ENCODE measurements at places on chromosomes 12 and 14.

- DNase-seq, result no peak
Measured at GRCh38 chr14:73606271-73606670, 6.0 kb upstream of the ACOT6 start.

DNA sequence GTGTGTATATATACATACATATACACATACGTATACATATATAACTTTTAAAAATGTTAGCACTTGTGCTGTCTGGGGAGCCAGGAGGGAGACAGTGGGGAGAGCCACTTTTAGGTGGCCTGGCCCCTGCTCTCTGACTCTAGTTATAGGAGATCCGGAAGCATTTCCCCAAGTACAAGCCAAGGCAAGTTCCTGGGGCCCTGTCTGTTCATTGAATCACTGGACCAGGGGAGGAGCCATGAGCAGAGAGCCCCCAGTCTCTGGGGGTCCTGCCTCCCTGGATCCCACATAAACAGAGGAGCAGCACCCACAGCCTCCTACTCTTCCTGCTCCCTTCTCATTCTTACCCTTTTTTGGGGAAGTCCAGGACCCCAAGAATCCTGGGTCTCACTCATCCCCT is 45.4 kb upstream of the TMED10 start:
- DNase-seq, result no peak

GRCh38 chr12:22103418-22103817 is 57.4 kb downstream of the CMAS start:
- no peak for DNase-seq

DNA sequence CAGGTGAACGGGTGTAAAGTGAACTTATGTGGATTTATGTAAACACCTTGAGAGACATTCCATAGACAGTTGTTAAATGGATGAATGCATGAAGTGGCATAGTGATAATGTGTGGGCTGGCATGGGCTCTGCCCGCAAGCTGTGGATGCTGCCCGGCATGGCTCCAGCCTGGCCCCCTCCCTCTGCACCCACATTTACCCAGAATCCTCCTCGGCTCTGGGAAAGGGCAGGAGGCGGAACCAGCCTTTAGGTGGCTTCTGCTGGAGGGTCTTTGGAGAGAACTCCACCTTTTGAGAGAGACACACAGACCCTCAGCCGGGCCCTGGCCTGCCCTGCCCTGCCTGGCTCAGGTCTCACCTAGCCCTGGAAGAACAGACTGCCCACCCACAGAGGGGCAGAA is 18.7 kb downstream of the RASAL1 start:
- DNase-seq, result no peak

DNA sequence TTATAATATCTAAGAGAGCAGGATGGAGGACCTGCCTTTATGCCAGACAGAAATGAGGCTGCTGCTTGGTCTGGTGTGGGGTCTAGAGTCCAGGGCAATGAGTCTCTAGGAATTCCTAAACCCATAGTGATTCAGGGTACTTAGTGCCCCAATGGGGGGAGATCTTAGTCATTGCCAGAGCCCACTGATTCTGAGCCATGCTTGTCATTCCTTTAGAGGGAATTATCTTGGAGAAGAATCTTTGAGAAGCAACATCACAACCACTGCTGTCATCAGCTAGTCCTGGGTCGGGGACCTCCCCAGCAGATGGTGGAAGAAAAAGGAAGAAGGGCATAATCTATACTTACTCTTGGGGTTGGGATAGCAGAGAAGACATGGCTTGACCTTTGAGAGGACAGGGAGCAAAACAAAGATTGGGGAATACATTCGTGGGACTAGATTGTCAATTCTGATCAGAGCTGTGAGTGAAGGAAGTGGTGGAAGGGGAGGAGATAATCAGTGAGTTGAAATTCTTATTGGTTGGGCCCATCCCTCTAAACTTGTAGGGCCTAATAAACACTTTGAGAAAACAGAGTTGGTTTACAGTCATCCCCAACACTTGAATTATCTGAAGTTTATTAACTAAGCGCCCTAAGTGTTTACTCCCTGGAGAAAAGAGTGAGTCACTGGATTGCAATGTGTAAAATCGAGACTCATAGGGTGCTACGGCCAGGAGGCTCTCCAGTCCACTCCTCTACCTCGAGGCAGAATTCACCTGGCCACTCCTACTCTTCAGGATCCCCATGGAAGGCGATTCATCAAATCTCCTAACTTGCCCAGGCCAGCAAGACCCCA is 3.0 kb upstream of the KRT3 start:
- no peak for DNase-seq

- no peak for DNase-seq
Measured at GRCh38 chr12:97560350-97560749, 97.7 kb downstream of the RMST start.

GRCh38 chr14:89563471-89563870 is 146.4 kb upstream of the FOXN3 start:
- DNase-seq, result no peak

DNA sequence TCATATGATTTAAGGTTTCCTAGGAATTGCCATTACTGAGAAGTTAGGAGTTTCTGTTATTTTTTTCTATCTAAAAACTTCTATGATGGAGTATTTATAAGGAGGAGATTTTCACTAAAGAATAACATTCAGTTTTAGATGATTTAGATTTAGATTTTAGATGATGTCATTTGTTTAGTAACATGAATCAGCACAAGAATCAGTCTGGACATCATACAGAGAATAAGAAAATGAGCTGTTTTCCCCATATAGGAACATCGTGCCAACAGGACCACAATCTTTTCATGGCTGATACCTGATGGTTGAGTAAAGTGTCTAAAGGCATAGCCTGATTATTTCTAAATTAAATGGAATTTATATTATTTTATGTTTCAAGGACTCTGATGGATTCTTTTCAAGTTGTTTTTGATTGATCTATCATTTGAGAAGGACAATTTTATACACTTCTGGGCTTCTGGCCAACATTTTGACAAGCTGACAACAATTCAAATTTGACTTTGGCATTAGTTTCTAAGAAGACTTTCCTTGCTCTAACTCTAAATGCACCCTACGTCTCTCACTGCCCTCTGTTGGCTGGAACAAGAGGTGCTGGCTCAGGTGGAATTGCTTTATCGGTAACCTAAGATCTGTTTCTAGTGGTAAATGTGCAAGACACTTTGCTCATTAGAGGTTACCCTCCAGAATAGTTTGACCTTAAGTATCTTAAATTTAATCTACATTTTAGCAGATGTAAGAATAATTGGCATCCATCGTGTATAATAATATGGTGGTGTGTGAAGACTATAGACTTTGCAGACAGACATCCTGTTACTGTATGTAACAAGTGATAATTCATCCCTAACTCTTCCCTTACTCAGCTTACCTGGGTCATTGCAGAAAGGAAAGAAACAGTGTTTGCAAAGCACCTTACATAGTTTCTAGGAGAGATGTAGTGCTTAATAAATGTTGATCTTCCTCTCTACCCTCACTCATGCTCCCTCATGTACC is 42.8 kb upstream of the CPSF6 start:
- no peak for DNase-seq

DNA sequence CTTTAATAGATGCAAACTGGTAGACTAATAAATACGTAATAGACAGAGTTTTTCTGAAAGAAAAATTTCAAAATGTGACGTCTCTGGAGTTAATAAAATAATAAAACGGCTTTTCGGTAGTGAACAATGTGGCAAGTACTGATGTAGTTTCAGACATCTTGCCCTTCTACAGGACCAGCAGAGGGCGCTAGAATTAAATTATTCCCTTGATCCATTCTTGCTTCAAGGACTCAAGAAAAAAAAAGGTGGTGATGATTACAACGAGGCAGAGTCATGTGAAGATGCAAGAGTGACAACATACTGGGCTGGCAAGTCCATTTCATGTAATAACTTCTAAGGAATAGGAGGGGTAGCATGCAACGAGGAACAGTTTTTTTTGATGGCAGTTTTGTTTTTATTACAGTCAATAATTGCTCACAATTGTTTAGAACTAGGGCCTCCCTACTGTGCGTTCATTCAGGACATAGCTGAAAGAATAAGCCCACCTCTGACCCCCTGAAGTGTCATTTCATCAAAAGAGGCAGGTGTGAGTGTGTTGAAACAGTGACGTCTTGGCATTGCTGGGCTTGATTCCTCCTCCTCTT is 101.0 kb upstream of the GZMB start:
- no peak for DNase-seq

- DNase-seq, result no peak
Measured at GRCh38 chr12:51817027-51817953, 31.2 kb downstream of the FIGNL2 start.

DNA sequence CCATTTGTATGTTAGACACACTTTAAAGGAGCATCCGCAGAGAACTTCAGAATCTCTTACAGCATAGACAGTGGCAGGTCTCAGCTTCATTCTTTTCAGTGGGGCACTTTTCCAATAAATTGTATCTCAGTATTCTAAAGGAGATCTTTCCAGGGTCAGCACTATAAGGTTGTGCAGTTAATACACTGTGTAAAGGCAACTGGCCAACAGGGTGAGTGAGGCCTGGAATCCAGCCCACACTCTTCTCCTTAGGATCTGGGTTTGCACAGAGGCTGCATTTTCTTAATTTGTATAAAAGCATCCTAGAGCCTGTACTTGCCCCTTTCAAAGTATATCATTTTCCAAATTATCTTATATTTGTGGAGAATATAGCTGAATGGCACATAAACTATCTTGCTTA is 94.2 kb downstream of the MYF5 start:
- DNase-seq, result no peak

DNA sequence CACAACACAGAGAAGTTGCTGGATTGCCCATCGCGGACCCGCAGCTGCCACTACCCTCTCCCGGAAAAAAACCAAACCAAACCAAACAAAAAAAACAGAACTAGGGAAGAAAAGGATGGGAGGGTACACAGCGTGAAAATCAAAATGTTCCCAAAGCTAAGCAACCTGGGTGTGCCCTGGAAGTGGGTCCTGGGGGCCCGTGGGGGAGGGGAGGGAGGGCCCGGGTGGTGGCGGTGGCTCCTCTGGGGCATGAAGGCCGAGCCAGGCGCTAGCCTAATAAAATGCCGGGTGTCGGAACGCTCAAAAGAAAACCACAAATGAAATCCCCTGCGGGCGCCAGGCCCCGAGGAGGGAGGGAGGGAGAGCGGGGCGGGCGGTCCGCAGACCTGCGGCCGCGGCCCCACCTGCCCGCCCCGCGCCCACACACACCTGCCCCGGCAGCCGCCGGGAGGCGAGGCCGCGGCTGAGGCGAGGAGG is 787 bp downstream of the HECTD4 start:
- peak; percentile 59 for DNase-seq

DNA sequence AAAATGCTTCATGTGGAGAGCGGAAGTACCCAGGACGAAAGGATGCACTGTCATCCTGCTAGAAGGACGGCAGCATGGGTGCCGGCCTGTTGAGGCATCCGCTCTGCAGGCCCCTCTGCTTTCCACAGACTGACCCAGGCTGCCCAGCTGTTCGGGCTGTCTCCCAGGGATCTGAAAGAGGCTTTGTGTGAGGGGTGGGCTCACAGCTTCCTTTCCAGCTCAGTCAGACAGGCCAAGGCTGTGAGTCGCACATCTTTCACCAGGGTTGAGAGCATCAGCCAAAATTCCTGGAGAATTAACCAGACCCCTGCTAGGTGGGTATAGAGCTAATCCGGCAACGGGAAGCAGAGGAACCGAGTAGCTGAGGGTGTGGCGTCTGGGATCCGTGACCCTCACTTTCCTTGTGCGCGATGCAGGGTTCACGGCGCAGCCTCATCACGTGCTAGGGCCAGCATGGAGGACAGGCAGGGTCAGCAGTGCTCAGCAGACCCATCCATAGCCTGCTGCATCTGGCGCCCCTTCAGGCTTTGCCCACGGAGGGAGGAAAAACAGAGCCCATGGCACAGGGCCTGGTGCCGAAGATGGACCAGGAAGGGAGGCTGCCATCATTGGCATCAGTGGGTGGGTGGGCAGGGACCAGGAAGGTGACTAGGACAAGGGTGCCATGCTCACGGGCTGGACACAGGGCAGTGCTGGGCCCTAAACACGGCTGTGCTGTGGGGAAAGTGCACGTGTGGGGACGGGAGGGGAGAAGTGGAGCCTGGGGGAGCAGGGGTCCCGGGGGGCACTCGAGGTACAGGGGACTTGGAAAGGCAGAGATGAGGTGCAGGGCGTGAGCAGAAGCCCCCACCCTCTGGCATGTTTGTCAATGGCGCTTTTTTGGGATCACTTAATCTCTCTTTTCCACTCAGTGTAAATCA is 9.2 kb upstream of the SIVA1 start:
- no peak for DNase-seq

DNA sequence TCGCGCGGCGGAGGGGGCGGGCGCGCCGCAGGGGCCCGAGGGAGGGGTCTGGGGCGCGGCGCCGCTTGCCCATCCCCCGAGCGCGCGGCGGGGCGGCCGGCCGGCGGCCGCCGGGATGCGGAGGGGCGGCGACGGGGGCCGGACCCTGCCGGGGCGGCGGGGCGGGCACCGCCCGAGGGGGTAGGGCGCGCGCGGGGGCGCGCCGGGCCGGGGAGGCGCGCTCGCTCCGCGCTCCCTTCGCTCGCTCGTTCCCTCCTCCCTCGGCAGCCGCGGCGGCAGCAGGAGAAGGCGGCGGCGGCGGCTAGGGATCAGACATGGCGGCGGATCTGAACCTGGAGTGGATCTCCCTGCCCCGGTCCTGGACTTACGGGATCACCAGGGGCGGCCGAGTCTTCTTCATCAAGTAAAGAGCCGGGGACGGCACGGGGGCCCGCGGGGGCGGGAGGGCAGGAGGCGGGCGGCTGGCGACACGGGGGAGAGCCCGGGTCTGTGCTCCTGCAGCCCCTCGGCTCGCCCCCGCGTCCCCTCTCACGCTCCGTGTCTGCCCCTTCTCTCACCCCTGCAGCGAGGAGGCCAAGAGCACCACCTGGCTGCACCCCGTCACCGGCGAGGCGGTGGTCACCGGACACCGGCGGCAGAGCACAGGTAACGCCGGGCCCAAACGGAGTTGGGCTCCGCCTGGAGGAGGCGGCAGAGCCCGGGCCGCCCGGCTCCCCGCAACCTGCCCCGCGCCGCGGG is at the start of gene PLEKHA5:
TSS of gene PLEKHA5 (plus strand) at position 248 of the 738 bp plus-strand sequence. CDS start at position 315, 67 bp downstream.
- peak; percentile 48 for DNase-seq

- DNase-seq, result no peak
Measured at GRCh38 chr12:95611676-95612309, 60.5 kb upstream of the USP44 start.

- DNase-seq, result no peak
Measured at GRCh38 chr12:1562813-1563407, 31.5 kb downstream of the FBXL14 start.

GRCh38 chr12:25764892-25765291 is 193.6 kb upstream of the RASSF8 start:
- DNase-seq, result no peak
